Stimulated activated CD8-positive, alpha-beta memory T cell treated with anti-CD3 and anti-CD28 coated beads, Interleukin-4, amount 100 ng/mL, for 4 hours (primary cell): ENCODE measurements at places on chromosomes 6 and 20.

DNA sequence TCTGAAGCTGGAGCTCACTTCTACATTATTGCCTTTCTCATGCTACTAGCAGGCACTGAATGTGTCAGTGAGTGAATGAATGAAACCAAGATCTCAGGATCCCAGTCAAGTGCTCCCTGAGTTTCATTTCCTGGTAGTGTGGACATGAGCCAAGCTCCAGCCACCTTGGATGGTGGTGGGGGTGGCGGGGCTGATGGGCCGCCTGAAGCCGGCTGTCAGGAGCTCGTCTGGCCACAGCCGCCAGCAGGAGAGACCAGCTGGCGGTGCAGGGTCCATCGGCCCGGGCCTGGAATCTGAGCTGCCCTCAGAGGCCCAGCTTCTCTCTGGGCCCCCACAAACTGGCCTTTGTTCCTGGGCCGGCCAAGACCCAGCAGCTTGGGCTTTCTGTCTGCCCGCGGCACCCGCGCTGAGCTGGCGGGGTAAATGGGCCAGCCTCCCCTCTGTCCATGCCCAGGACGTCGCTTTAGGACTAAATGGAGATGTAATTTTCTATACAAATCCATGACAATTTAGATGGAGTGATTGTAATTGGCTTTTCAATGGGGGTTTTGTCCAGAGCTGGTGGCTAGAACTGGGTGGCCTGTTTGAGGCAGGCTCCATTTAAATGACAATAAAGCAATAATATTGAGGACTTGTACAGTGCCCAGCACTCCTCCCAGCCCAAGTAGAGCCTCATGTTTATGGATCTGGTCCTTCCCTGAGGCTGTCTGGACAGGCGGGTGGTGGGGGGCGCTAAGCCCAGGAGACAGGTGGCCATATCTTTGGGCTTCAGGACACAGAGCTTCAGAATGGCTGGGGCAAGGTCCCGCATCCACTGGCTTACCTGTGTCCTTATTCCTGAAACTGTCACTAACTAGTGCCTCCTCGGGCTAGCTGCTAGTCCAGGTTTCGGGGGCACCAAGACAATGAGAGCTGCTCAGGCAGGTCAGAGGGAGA is 43.5 kb downstream of the NOL4L start:
- no peak for DNase-seq

DNA sequence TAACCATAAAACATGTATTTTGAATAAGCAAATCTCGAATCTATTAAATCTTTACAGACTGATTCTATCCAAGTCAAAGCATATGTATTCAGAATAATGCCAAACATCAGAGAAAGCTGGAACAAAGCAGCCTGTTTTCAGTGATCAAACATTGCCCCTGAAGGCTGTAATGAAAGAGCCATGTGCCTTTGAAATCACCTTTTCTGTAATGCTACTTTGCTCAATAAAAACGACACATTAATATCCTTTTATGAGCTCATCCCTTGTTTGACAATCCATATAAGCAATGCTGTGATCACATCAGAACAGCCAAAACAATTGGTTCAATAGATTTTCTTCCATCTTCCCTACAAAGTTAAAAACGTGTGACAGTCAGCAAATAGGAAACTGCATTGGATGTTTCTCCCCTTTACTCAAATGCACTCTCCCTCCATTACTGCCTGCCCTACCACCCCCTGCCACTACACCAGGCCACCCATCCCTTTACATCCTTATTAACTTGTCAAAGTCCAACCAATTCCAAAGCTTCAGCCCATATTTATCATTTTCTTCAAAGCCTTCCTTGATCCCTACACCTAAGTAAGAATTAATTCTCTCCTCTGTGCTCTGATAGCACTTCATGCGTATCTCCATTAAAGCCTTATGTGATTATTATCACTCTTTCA is 42.0 kb downstream of the THEMIS start:
- DNase-seq, result no peak

DNA sequence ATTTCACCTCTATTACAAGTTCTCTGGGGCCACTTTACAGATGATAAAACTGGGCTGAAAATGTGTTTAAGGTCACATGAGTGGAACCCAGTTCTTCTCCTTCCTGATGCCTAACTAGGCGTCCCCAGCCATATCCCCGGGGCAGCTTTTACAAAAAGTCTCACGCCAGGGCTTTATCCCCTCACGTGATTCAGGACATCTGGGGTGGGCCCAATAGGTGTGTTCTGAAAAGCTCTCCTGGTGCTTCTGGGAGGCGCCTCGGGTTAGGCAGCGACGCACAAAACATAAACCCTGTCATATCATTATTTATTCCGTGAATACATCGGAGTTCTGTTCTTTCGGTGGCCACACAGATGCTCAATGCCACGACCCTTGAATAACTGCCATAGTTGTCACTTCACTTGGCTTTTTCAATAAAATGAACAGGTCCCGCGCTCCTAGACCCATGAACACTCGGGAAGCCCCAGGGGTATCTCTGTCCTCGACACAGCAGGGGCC is 32.1 kb downstream of the SF3B5 start:
- DNase-seq, result no peak

- no peak for DNase-seq
Observed at GRCh38 chr6:16141514-16141913, 12.6 kb downstream of the MYLIP start.

GRCh38 chr6:154249499-154250298 is 106.9 kb downstream of the IPCEF1 start:
- no peak for DNase-seq

GRCh38 chr6:1839361-1839760 is 229.6 kb downstream of the FOXC1 start:
- no peak for DNase-seq
